NCI-H524 (cell line): ENCODE measurements at places on chromosomes 6 and 20.
A peak's percentile ranks its signal among the peaks of the same experiment; 100 is the strongest.

GRCh38 chr6:43280234-43280633, 17.8 kb upstream of the SLC22A7 start:
- DNase-seq, result no peak

- DNase-seq, result no peak
Observed at GRCh38 chr6:138970856-138971425, 17.1 kb downstream of the REPS1 start.

DNA sequence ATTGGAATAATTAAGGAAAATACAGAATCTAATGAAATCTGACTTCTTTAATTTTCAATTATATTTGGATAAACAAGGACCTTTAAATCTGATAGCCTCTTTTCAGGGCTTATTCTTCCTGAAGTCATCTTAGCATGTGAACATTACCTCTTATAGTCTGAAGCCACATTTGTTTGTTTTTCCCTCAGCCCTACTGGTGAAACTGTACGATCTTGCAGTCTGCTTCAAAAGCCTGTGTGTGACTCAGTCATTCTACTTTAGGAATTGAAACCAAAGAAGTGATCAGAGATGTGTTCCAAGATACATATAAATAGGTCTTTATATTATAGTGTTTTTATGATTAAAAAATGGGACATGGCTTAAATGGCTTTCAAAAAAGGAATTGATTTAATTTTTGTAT, 67.5 kb downstream of the MACROD2 start:
- no peak for DNase-seq

DNA sequence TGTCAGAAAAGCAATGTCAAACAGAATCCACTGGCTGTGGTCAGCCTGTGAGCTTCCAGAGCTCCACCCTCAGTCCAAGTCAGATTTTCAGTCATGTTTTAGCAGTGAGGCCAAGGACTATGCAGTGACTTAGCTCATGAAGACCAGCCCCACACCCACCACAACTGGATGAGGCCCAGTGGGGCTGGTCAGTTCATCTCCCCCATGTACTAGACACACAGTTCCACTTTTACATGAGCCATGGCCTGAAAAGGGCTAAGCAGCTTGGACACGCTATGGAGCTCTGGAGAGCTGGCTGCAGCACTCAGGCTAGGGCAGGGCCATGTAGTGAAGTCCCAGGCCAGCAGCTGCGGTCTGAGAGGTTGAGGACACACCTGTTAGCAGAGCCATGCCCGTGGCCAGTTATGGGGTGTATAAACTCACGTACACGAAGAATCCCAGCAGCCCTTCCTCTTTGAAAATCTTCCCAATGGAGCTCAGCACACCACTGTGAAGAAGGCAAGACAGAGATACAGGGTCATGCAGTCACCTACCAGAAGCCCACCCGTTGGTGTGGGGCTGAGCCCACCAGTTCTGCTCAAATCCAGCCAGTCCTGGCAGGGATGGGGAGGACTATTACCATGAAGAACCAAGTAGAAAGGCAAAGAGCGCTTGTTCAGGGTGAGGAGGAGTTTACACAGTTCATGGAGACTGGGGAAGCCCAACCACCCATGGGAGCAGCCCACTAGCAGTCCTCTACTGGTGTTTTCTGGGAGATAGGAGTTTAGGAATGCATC, 10.6 kb downstream of the MTCH1 start:
- no peak for DNase-seq

- no peak for DNase-seq
Observed at GRCh38 chr6:85421972-85422371, 27.9 kb upstream of the NT5E start.

DNA sequence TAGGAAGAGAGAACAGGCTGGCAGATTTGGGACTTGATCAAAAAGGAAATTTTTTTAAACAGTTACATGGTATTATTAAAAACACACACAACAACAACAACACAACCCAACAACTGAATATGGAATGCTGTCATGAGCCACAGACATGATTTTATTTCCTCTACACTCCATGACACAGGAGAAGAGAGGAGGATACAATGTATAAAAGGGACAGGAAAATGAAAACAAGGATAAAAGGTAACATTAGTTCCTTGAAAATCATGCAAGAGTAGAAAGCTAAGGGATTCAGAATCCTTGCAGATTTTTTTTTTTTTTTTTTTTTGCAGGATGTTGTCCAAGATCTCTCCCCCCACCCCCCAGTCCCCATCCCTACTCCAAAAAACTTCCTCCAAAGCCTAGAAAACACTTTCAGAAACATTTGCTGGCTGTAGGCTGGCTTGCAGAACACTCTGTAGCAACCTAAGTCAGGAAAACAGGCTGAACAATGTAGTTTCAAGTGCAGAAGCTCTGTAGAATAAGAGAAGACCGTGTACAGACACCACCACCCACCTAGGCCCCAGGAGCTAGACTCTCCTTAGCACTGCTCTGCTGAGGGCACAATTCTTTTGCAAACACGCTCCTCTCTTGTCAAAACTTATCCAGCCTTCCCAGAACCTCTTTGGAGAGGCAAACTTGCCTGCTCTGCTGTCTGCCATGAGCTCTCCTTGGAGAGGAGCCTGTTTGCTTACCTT, 845 bp downstream of the ZMYND8 start:
- DNase-seq, result peak; percentile 12

DNA sequence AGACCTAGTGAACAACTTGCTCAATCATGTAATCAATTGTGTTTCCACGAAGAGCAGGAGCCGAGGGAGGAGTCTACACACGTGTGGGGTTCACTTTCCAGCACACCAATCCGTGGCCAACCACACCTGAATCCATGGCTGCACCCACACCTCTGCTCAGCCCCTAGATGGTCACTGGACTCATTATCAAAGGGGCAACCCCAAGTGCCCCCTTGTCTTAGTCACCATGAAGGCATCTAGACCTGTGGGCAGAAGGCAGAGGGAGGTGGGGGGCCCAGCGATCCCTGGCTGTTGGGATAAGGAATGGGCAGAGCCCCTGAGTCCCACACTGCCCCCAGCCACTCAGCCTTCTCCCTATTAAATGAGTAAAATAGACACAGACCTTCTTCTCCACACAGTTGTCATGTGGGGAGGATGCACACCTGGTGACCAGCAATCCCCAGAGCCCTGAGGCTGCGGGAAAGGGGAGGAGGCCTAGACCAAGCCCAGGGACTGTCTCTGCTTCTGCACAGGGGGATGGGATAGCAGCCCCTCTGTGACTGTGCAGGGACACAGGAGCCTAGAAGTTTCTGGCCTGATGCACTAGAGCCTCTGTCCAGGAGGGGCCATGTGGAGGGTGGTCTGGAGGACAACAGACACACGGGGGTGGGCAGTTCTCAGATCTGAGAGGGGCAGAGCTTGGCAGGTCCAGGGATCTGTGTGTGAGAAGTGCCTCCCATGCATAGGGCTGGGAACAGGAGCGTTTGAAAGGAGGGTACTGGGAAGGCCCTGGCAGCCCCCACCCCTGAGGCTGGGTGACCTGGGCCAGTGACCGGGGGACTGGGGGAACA, 1.9 kb upstream of the RAET1L start:
- no peak for DNase-seq

DNA sequence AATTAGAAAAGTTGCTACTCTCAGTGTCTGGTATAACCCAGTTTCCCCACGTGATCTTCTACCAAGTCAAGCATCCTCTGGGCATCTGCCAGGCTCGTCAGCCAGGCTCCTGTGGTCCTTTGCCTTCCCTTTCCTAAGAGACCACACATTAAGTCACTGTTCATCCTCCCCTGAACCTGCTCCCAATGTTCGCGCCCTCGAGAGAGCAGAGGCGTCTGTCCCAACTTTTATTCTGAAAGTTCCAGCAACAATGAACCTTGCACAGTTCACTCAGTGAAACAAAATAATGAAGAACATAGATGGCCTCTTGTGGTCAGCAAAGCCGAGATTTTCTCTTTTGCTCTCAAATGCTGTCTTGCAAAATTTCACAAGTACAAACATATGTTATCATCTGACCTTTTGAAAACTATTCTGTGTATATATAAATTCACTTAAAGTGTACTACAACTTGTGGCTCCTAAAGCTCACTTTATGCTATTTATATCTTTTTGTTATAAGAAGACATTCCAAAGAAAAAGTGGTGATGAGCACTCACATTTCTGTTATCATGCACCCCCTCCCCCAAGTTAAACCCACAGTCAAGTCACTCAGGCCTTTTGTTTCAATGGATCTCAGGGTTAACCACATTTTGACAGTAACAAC, 39.2 kb upstream of the NHSL1 start:
- DNase-seq, result no peak

GRCh38 chr20:38034961-38035360, 1.4 kb downstream of the RPRD1B start:
- no peak for DNase-seq

GRCh38 chr6:55734256-55734655, 141.1 kb downstream of the BMP5 start:
- DNase-seq, result no peak

DNA sequence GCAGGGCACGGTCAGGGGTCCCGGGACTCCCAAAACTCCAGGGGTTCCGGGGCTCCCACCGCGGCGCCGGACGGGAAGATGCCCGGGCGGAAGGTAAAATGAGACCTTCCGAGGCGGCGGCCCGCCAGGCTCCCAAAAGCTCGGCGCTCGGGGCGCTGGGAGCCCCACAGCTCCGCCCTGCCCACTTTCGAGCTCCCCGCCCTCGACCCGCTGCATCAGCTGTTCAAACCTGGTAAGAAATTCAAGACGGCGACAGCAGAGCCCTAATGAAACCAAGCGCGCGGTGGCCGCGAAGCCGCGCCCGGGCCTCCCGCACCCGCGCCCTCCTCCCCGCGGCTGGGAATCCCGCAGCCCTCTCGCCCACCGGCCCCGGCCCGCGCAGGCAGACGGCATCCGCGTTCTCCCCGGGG, 369 bp downstream of the SLC4A11 start:
- peak; percentile 11 for DNase-seq

- DNase-seq, result peak; percentile 67
Observed at GRCh38 chr6:123380257-123380656, 256.5 kb downstream of the TRDN start.

DNA sequence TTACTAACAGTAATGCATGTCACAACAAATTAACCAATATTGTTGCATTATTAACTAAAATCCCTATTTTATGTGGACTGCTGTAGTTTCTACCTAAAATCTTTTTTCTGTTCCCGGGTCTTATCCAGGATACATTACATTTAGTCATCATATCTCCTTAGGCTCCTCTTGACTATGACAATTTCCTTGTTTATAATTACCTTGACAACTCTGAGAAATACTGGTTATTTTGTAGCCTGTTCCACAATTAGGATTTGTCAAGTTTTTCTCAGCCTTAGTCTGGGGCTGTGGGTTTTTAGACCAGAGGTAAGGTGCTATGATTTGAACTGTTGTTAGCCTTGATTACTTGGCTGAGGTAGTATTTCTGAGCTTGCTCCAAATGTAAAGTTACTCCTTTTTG, 3.7 kb downstream of the FBXO5 start:
- no peak for DNase-seq

- DNase-seq, result no peak
Observed at GRCh38 chr6:31572041-31572911, at the start of gene LTA. Gene LTA (plus strand): TSS chr6:31572289. CDS start chr6:31572743, 454 bp downstream.

GRCh38 chr6:166597711-166598440, 11.4 kb upstream of the RAMACL start:
- DNase-seq, result no peak

- DNase-seq, result no peak
Observed at GRCh38 chr20:57751411-57751810, 41.6 kb upstream of the PMEPA1 start.
